ENCODE measurements at places on chromosomes 11 and 22.

GRCh38 chr11:103970701-103971249 is 65.7 kb upstream of the DDI1 start:
- DNase-seq = no peak

DNA sequence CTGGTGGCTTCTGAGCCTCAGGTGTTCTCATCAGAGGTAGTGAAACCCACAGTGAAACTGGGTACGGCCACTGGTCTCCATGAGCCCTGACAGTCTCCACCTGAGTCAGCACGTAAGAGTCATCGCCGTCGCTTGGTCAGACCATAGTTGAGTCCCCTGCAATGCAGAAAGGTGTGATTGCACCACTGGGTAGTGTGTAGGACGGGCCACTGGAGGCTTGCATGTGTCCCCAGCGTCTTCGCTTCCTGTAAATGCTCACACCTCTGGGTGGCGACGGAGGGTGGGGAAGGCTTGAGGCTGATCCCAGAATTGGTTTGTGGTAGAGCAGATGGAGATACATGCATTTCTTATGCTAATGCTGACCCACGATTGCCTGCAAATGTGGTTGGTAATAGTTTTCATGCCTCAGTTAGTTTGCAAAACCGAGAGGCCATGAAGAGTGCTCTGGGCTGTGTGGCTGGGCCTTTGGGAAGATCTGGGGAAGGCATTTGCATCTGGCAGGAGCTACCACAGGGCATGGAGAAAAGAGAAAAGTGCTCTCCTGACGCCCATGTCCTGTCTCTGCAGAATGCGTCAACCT is 26.5 kb downstream of the CTTN start:
- no peak for DNase-seq

GRCh38 chr11:75577207-75577606 is 15.2 kb downstream of the SERPINH1 start:
- no peak for DNase-seq

DNA sequence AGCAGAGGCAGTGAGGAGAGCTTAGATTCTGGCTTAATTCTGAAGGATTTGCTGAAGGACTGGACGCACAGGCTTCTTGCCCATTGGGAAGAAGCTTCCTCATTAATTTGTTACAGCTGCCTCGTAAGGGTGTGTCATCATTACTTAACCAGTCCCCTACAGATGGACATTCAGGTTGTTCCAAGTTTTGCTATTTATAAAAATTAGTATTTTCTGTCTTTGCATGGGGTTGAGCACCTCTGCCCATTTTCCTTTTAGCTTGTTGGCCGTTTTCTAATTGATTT is 38.1 kb downstream of the CAPN1 start:
- no peak for DNase-seq

- DNase-seq = no peak
Measured at GRCh38 chr11:369336-370018, at the start of gene B4GALNT4. B4GALNT4 (plus strand) TSS chr11:369499; CDS start chr11:369804, 305 bp downstream.

DNA sequence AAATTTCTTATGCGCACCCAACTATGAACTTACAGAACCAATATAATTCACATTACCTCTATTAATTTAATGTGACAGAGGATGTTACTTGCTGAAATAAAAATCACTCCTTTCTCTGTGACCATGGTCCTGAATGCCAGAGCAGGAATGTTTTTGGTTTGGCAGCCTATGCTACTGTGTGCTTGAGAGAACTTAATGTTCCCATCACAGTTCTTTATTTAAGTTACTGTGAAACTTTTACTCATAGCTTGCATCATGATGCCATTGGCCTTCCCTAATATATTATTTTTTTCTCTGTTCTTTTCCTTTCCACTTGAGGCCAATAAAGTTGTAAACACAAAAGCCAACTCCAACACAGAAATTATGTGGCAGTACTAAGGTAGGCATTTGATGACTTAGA is 142.2 kb downstream of the FAM76B start:
- DNase-seq = no peak

DNA sequence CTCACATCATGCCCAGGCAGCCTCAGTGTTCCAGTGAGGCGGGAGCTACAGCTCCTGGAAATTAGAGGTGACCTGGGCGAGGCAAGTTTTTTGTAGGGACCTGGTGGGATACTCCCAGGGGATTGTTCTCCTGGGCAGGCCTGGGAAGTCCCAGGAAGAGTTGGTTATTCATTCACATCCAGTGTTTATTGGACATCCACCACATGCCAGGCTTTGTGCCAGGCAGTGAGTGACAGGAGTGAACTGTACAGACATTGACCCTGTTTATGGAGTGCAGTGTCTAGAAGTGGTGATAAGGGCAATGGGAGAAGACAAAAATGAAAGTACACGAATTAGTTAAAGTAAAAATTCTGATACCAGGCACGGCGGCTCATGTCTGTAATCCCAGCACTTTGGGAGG is 29.4 kb downstream of the YWHAH start:
- no peak for DNase-seq
